Mammary epithelial cell (primary cell): ENCODE measurements at places on chromosomes 5 and 9. TPM values are rescaled to one million over a fixed set of nuclear protein-coding genes. Genes with fewer than 3 reads are reported as not detected.

GLRA1 gene
- not detected for polyA plus RNA-seq

MED10 gene
- 38.5 TPM for polyA plus RNA-seq

DNA sequence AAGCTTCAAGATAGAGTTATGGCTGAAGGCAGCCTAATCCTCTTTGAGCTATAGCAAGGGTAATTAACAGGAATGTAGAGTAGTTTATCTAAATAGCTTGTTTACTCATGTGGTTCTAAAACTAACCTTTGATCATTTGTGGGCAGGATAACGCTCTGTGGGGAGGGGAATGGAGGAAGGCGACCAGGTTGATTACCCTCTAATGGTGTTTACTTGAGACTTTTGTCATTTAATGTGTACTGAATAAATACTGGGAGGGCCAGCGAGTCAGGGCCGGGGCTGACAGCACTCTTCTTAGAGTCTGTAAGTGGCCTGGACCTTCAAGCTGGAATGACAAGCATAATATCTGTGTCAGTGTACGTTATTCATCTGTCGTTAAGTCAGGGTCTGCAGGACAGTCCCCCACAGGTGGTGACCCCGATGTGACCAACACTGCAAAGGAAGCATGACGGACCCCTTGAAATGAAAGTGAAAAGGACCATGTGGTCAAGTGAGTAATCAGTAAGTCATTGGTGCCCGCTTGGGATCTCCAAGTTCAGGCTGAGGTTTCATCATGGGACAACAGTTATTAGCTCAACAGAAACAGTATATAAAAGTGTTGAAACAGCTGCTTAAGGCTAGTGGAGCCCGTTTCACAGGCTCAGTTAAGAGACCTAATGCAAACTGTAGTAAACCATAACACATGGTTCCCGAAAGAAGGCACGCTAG lies 162.6 kb downstream of the CPLANE1 start:
- DNase-seq, result peak; percentile 15

TMC1 gene
- 0.06 TPM for polyA plus RNA-seq

- peak; percentile 58 for DNase-seq
Observed at GRCh38 chr5:128121651-128122050, 38.1 kb downstream of the SLC12A2 start.
